Hematopoietic multipotent progenitor cell treated with erythropoietin and hydrocortisone succinate and interleukin-3 and kit ligand, for 6 days (in vitro differentiated cells): ENCODE measurements at places on chromosomes 7 and 10.

DNA sequence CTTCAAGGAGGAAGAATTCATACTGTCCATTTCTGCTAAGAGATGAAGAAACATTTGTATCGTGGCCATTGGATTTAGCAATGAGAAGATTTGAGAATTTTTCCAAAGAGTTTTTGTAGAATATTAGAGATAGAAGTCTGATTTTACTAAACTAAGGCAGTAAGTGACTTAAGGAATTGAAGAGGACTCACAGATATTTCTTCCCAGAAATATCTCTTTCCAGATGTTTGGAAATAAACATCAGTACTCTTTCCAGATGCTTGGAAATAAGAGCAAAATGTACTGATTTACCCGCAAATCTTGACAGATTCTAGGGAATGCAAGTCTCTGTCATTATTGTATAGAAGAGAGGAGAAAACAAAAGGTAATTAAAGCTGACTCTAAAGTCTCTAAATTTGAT lies 91.3 kb downstream of the IMMP2L start:
- no peak for DNase-seq

- no peak for DNase-seq
Measured at GRCh38 chr7:3027005-3027845, 16.4 kb downstream of the CARD11 start.

- no peak for DNase-seq
Measured at GRCh38 chr7:149289262-149289661, 27.3 kb downstream of the ZNF783 start.

DNA sequence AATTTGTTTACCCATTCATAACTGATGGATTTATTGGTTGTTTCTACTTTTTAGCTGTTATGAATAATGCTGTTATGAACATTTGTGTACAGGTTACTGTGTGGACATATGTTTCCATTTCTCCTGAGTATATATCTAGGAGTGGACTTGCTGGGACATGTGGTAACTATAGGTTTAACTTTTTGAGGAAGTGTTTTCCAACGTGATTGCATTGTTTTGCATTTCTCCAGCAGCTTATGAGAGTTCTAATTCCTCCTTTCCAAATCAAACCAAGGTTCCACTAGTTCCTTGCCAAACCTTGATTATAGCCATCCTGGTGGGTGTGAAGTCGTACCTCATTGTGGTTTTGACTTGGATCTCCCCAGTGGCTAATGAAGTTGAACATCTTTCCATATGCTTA lies 2.6 kb upstream of the PRF1 start:
- DNase-seq, result no peak

GRCh38 chr10:105798328-105798889 lies 1157.3 kb downstream of the SORCS3 start:
- no peak for DNase-seq

- DNase-seq, result no peak
Measured at GRCh38 chr10:76209135-76209534, 777.7 kb downstream of the LRMDA start.

GRCh38 chr10:84660450-84661159 lies 332.2 kb downstream of the CCSER2 start:
- DNase-seq, result no peak

- no peak for DNase-seq
Measured at GRCh38 chr7:53602817-53603418, 567.5 kb downstream of the POM121L12 start.

- no peak for DNase-seq
Measured at GRCh38 chr10:125127986-125128385, 32.4 kb downstream of the CTBP2 start.

DNA sequence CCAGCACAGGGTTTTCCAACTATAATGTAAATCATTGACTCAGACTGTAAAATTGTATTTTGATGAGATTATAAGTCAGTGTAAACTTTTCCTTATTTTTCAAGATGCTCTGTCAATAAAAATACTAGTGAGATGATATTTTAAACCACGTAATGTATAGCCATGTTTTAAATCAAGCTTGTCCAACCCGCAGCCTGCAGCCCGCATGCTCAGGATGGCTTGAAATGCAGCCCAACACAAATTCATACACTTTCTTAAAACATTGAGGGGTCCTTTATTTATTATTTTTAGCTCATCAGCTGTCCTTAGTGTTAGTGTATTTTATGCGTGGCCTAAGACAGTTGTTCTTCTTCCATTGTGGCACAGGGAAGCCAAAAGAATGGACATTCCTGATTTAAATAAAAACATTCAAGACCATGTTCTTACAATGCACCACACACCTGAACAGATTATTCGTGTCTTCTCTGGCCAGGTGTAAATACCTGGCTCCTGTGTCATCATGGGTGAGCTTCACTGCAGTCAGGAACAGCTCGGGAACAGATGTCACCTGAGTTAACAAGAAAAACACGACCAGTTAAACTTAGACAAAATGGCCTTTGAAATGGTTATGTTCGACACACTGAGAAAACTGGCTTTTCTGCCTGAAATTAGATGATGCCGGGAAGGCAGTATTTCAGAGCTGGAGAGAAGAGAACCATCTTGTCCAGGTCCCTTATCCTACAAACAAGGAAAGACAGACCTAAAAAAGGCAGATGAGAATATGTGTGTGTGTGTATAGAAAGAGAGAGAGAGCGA lies 5.9 kb downstream of the PITRM1 start:
- DNase-seq, result no peak

- DNase-seq, result no peak
Measured at GRCh38 chr7:265192-265997, 24.6 kb upstream of the FOXL3 start.

GRCh38 chr7:155806096-155806871 lies 6.0 kb downstream of the SHH start:
- no peak for DNase-seq

DNA sequence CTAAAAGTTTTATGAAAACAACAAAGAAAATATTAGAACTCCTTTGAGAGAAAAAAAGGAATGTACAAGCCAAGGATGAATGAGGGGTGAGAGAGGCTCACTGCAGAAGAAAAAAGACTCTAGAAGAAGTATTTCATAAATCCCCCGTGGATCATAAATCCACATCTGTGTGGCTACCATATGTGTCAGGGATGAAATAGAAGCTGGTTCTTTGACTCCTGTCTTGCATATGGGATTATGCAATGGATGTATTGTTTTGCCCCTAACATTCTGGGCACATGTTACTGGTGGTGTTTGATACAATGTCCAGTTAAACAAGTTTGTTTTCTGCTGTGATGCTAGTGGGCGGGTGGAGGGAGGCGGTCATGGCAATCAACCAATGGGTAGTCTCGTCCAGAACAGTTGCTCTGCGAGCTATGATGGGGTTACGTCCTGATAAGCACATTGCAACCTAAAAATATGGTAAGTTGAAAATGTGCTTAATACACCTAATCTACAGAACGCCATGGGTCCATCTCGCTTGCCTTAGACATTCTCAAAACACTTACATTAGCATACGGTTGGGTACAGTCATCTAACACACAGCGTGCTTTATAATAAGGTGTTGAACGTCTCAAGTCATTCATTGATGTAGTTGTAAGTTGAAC lies 34.1 kb upstream of the PITRM1 start:
- no peak for DNase-seq

GRCh38 chr7:31466036-31466435 lies 47.9 kb upstream of the ITPRID1 start:
- DNase-seq, result no peak

DNA sequence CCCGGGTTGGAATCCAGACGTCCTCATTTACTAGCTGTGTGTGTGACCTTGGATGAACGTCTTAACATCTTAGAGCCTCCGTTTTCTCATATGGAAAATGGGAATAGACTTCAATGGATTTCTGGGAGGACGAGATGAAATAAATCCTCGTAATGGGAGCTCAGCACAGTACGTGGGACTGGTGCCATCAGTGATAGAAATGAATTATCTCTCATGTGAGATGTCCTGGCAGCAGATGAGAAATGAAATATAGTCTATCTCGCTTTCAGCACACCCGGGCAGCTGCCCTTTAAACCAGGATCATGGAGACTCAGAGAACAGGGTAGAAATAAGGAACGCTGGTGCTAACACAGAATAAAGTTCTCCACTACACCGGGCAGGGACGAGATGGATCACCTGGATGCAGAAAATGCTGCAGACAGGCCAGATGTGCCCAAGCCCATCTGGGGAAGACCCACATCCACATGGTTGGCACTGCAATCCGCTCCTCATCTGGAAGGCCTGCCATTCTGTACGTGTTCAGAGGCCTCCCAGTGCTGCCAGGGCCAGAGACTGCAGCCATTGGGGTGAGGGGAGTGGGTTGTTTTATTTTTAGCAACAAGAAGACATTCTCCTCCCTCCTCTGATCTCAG lies 11.1 kb upstream of the EMX2 start:
- DNase-seq, result no peak

GRCh38 chr7:2814946-2815874 lies 28.9 kb downstream of the GNA12 start:
- no peak for DNase-seq

DNA sequence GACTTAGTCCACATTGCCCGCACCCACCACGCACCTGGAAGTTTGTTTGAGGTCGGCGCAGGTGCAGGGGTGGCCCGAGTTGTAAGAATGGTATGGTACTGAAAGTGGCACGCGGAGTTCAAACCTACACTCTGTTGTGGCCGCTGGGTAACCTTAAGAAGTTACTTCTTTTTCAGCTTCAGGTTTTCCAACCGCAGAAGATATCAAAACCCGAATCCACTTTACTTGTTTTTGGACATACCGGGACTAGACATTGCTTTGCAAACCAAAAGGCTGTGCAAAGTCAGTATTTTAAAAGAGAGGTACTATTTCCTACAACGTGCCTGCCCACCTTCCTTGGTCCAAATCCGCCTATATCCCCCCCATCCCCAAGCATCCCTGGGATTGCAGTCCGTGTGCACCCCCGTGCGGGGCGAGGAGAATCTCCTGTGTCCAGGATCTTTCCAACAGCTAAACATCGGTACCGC lies 1.0 kb downstream of the IGFBP3 start:
- DNase-seq, result no peak

DNA sequence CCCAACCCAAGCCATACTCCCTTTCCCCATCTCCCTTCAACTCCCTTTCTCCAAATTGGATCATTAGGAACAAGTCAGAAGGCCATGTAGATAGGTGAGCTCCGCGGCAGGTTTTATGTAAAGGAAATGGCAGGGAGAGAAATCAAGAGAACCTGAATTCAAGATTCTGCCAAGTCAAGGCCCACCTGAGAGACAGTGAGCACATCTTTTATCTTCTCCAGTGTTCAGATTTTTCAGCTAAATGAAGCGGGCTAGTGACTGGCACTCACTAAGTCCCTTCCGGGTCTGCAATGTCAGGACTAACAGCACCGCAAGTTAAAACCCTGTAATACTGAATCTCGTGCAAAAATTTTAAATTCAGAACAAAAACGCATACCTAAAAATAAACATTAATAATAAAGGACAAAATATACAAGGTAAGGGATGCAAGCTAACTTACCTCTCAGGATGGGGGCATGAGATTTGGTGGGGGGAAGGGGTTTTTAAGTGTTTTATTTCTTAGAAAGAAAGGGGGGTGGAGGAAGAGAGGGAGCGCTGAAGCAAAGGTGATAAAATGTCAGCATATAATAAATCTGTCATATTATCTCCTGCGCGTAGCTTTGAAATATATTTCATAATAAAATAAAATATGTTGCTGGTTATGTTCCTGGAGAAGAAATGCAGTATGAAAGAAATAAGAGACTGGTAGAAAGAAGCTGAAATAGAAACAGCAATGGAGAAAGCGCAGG lies 17.6 kb downstream of the TCAF1 start:
- DNase-seq, result no peak

GRCh38 chr7:70574970-70575799 lies 556.8 kb upstream of the GALNT17 start:
- DNase-seq, result no peak

GRCh38 chr10:104254493-104255310 lies at the start of gene GSTO1:
TSS of gene GSTO1 (plus strand) at chr10:104254892. CDS start at chr10:104254929, 37 bp downstream.
- peak; percentile 92 for DNase-seq

- DNase-seq, result no peak
Measured at GRCh38 chr10:70621503-70622078, 19.1 kb upstream of the PRF1 start.

GRCh38 chr7:38057829-38058228 lies 120.2 kb upstream of the STARD3NL start:
- DNase-seq, result no peak

- DNase-seq, result no peak
Measured at GRCh38 chr10:30171601-30172000, 112.2 kb upstream of the JCAD start.

- DNase-seq, result no peak
Measured at GRCh38 chr7:150335108-150335773, 6.2 kb downstream of the RARRES2 start.

DNA sequence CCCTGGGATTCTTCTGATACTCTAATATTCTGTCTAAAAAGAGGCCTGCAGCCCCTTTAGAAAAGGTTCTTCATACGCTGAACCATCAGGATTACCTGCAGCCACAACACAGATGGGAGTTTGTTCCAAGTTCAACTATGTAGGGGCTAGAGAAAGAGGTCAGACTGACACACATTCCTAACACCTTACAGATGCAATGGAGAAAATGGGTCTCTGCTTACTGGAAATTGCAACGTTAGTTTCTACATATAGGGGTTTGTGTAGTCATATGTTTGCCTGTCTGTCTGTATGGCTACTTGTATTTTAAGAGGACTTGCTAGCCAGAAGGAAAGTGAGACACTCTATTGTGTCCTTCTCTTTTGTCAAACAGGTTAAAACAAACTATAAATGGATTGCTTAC lies 618.5 kb downstream of the INHBA start:
- DNase-seq, result no peak

DNA sequence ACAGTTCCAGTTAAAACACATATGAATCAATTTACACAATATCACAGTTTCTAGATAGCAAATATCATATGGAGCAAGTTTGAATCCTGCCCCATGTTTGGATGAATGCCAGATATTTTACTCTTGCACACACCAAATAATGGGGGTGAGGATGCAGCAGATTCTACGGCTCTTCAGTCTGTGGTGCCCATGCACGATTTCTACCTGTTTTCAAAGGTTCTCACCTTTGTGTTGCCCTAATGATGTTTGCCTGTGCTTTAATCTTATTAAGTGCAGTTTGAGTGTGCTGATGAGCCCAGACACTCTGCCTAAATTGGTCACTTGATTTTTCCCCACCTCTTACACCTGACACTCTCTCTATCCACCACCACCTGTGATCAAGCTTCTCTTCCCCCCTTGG lies 119.6 kb downstream of the NPY start:
- DNase-seq, result no peak

GRCh38 chr10:29839826-29840515 lies 205.2 kb upstream of the SVIL start:
- no peak for DNase-seq

- peak; percentile 52 for DNase-seq
Measured at GRCh38 chr7:50661345-50662040, 96.3 kb upstream of the DDC start.

GRCh38 chr10:10527861-10528562 lies 489.7 kb upstream of the CELF2 start:
- no peak for DNase-seq

GRCh38 chr7:9939176-9939575 lies 1034.5 kb upstream of the PHF14 start:
- no peak for DNase-seq

DNA sequence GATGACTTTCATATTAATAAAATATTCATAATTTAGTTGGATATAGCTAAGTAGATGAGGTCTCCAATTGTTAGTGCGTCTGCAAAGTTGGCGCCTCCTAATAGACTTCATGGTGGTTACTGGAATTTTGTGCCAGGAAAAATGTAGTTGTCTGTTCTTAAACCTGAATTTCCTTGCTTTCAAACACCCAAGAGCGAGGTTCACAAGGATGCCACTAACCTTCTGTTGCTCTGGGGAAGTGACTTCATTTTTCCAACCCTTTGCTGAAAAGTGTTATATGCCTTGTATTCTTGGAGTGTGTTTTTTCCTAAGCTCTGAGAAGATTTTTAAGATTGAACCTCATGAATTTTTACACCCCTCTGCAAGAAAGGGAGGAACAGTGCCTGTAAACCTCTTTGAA lies 98.9 kb upstream of the GLCCI1 start:
- no peak for DNase-seq

- no peak for DNase-seq
Measured at GRCh38 chr7:44315301-44315903, 10.0 kb downstream of the CAMK2B start.
